ENCODE measurements at places on chromosomes 5 and 9. TPM values are rescaled to one million over a fixed set of nuclear protein-coding genes. Genes with fewer than 3 reads are reported as not detected.

SWI5 gene
- 14.3 TPM for total RNA-seq

OTULINL gene
- total RNA-seq, result 9.4 TPM

ACTBL2 gene
- total RNA-seq, result not detected

GDNF gene
- 0.38 TPM for total RNA-seq

C8G gene
- total RNA-seq, result 1.7 TPM

SYK gene
- 0.05 TPM for total RNA-seq

ZNF883 gene
- total RNA-seq, result 0.24 TPM

LURAP1L gene
- not detected for total RNA-seq

IFNA21 gene
- not detected for total RNA-seq

BAAT gene
- total RNA-seq, result 0.07 TPM

SPINK4 gene
- not detected for total RNA-seq

ALDH1B1 gene
- 36.5 TPM for total RNA-seq

S100Z gene
- 1.4 TPM for total RNA-seq

IL9 gene
- not detected for total RNA-seq

AIF1L gene
- total RNA-seq, result 0.72 TPM

CTXN3 gene
- not detected for total RNA-seq

NEUROG1 gene
- total RNA-seq, result not detected

BTNL8 gene
- total RNA-seq, result not detected

ELOVL7 gene
- 1.1 TPM for total RNA-seq

LCN15 gene
- not detected for total RNA-seq

IRX1 gene
- not detected for total RNA-seq

BTNL3 gene
- not detected for total RNA-seq

PHF24 gene
- 0.57 TPM for total RNA-seq

CAPSL gene
- total RNA-seq, result not detected

IFNB1 gene
- total RNA-seq, result not detected

SLC28A3 gene
- 0.44 TPM for total RNA-seq

TTLL11 gene
- 2.8 TPM for total RNA-seq

NIM1K gene
- total RNA-seq, result 0.97 TPM

PCA3 gene
- not detected for total RNA-seq

BARHL1 gene
- not detected for total RNA-seq

CBY3 gene
- 0.63 TPM for total RNA-seq

SOHLH1 gene
- total RNA-seq, result not detected

CLINT1 gene
- total RNA-seq, result 92.1 TPM

LCN9 gene
- not detected for total RNA-seq

PRXL2C gene
- total RNA-seq, result 9.8 TPM

PCDHB9 gene
- not detected for total RNA-seq

ZFP2 gene
- 0.33 TPM for total RNA-seq

CXCL14 gene
- total RNA-seq, result not detected

NR3C1 gene
- total RNA-seq, result 62.2 TPM

GPR150 gene
- total RNA-seq, result 0.56 TPM

SH3TC2 gene
- total RNA-seq, result not detected

CD14 gene
- total RNA-seq, result 0.31 TPM
